Activated CD8-positive, alpha-beta T cell treated with anti-CD3 and anti-CD28 coated beads for 36 hours (primary cell): ENCODE measurements at places on chromosomes 5 and 9.

DNA sequence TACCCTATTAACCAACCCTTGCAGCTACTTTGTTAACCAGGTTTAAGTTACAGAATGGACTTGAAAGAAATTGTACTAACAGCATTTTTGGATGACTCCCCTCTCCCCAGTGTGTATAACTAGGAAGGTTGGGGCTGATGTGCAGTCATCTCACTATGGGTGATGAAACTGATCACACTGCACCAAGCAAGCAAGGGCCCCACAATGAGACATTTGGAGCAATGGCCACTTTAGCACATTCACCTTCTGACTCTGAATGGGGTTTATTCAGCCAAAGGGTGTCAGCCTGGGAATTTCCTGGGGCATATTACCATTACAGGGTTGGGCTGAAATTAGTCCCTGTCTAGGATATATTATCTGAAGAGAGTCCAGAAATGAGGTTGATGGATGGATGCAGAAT, 18.7 kb upstream of the CYFIP2 start:
- DNase-seq, result peak; percentile 60

DNA sequence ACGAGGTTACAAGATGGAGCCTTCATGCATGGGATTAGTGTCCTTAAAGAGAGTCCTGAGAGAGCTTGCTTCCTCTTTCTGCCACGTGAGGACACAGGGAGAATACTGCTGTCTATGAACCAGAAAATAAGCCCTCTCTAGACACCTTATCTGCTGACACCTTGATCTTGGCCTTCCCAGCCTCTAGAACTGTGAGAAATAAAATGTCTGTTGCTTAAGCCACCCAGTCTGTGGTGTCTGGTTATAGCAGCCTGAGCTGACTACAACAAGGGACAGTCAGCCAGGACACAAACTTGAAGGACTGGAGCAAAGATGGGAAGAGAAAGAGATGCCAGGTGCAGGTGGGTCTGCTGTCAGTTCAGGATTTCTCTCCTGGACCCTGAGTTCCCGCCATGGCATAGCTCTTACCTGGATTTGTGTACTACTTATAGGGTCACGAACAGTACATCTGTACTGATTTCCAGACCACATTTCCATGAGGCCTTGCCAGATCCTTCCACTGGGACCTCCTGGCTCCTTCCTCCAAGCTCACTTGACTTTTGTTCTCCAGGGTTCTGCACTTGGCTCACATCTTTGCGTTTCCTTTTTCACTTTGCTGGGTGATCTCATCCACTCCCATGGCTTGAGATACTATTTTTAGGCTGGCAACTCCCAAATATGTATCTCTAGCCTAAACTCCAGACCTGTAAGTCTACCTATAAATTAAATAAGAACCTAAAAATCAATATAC, 44.9 kb upstream of the LIFR start:
- no peak for DNase-seq

- DNase-seq, result no peak
These were observed 59.1 kb downstream of the CHSY3 start for GRCh38 chr5:129963359-129963758.

DNA sequence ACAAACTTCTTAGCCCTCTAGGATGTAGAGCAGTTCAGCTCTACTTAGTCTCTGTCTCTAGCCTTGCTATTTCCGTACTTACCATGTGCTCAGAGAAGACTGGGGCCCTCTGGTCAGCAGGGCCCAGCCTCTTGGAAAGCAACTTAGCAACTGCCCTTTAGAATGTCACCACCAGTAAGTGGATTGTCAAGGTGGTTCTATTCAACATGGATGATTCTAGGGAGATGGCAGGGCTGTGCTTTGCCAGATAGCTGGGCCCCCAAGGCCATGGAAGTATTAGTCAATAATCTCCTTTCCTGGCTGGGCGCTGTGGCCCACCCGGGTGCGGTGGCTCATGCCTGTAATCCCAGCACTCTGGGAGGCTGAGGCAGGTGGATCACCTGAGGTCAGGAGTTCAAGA, 177.6 kb upstream of the MVB12B start:
- DNase-seq, result no peak

- no peak for DNase-seq
These were observed 187.7 kb downstream of the PIK3R1 start for GRCh38 chr5:68403301-68403700.
